ENCODE measurements at places on chromosomes 2 and 18.
A peak's percentile ranks its signal among the peaks of the same experiment; 100 is the strongest.

GRCh38 chr18:66694852-66695251 is 91.0 kb upstream of the CDH19 start:
- DNase-seq, result no peak

GRCh38 chr2:241801611-241802420 is 7.2 kb upstream of the NEU4 start:
- DNase-seq, result no peak

DNA sequence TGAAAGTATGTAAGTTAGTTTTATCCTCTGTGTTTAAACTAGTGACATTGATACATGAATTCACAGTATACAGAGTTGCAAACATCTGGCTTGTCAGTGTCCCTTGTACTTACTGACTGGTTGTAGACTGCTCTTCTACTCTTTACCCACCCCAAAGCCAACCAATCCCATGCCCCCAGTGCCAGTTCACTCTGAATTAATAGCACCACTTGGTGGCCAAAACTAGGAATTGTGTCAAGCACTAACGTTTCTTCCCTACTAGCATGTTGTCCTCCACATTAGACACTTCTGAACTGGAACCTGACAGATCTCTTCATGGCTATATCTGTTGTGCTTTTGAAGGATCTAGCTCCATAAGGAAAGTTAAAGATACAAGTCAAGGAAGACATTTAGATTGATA is 27.2 kb upstream of the OTX1 start:
- peak; percentile 66 for DNase-seq

DNA sequence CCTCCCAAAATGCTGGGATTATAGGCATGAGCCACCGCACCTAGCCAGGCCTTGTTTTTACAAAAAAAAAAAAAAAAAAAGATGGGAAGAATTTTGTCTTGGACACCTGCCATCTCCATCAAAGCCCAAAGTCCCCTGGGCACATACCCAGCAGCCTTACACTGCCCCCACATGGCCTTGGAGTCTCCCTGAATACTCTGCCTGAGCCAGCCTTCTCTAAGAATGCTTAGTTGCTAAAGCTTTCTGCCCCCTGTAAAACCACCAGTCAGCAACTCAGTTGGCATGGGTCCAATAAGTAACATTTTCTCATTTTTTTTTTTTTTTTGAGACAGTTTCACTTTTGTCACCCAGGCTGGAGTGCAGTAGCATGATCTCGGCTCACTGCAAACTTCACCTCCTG is 40.6 kb downstream of the SPC25 start:
- no peak for DNase-seq

- no peak for DNase-seq
These were observed 30.0 kb downstream of the GALNT1 start for GRCh38 chr18:35611518-35611917.

- DNase-seq, result no peak
These were observed 75.7 kb upstream of the HAAO start for GRCh38 chr2:42868096-42868495.

- DNase-seq, result no peak
These were observed 1.8 kb downstream of the PCGF1 start for GRCh38 chr2:74505448-74506246.

- no peak for DNase-seq
These were observed 72.7 kb upstream of the GLS start for GRCh38 chr2:190807886-190808285.

DNA sequence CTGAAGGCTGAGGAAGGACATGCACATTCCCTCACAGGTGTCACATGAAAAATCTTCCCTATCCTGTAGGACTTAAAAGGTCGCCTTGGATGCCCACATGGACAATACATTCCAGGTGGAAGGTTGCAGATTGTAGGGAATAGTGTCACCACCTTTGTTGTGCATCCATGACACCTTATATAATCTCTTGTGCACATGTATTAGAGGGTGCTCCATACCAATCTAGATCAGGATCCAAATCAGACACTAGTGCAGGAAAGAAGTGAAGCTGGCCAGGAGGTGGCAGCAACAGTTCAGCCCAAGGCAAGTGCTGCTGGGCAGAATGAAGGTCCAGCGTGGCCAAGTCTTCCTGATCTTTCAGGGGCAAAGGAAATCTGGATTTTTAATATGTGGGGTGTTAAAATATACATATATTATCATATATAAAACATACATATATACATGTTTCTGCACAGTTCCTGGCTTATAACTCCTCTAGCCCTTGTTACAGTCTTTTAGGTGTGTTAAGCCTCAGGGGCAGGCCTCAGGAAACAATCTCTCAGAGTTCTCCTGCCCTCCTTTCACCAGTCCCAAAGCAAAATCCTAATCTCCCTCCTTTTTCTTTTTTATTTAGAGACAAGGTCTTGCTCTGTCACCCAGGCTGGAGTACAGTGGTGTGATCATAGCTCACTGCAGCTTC is 16.6 kb downstream of the NIF3L1 start:
- DNase-seq, result peak; percentile 79

GRCh38 chr2:197089655-197090054 is 163.1 kb upstream of the PGAP1 start:
- no peak for DNase-seq

- DNase-seq, result no peak
These were observed 28.9 kb downstream of the OSBPL1A start for GRCh38 chr18:24368749-24369148.

DNA sequence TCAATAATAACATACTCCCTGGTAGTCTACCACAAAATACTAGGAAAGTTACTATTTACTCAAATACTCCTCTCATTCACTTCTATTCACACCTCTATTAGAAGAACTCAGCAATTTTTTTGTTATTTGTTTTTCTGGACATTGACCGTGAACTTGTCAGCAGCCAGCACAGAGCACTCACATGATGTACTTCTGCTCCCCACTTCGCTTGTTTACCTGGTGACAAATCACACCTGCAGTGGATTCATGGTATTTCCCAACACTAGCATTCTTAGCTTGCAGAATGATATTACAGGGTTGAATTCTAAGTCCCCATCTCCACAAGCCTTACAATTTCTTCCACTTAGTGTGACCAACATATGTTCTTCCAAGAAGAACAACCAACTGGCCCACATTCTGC is 238.2 kb downstream of the SATB2 start:
- DNase-seq, result no peak

DNA sequence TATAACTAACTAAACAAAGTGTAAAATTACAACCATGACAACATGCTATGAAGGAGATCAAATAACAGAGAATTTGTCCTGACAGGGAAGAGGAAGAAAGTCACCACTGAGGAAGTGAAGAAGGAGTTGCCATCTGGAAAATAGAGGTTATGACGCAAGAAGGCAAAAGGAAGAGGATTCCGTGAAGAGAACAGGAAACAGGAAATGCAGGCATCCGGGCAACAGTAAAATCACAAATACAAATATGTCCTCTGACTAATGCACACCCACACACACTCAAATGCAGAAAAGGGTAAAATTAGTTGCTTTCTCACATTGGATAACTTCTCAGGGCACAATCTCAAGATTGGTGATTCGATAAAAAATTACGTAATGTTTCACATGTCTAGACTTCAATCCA is 278.4 kb downstream of the TMX3 start:
- DNase-seq, result no peak

- DNase-seq, result no peak
These were observed 270.6 kb downstream of the CELF4 start for GRCh38 chr18:37294951-37295350.

- DNase-seq, result no peak
These were observed 207.0 kb upstream of the CCDC68 start for GRCh38 chr18:55166260-55166598.

DNA sequence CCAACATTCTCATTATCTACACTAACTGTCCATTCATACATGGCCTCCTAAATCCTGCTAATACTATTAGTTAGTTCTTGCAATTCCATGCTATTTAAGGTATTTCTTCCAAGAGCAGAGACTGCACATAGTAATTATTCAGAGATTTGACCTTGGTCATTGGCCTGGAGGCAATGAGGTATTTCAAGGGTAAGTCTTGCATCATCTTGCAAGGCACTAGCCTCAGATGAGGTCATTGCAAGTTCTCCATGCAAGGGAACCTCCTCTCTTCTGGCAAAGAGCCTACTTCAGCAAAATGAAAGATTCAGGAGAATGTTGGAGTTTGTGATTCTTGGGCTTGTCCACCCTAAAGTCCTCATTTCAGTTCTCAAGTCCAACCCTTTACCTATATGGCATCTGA is 48.5 kb upstream of the IKZF2 start:
- DNase-seq, result no peak

DNA sequence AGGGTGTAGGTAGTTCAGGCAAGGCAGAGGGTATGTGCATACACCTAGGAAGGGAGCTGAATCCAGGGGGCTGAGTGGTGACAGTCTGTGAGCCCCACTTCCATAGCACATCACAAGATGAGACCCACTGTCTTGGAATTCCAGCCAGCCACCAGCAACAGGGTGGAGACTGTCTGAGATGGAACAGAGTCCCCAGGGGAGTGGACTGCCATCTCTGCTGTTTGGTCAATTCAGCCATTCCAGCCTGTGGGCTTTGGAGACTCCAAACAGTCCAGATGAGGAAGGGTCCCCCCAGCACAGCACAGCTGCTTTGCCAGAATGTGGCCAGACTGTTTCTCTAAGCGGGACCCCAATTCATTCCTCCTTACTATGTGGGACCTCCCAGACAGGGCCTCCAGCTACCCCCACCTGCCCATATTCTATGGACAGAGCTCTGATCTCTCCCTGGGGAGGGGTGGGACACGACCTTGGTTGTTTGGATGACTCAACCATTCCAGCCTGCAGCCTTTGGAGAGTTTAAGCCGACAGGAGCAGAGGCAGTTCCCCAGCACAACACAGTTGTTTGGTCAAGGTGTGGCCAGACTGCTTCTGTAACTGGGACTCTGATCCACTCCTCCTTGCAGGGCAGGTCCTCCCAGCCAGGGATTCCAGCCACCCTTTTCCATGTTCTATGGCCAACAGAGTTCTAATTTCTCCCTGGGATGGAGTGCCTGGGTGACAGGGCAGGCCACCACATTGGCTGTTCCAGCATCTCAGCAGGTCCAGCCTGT is 178.0 kb downstream of the RND3 start:
- DNase-seq, result no peak

GRCh38 chr18:42442656-42443055 is 487.6 kb downstream of the PIK3C3 start:
- DNase-seq, result no peak

DNA sequence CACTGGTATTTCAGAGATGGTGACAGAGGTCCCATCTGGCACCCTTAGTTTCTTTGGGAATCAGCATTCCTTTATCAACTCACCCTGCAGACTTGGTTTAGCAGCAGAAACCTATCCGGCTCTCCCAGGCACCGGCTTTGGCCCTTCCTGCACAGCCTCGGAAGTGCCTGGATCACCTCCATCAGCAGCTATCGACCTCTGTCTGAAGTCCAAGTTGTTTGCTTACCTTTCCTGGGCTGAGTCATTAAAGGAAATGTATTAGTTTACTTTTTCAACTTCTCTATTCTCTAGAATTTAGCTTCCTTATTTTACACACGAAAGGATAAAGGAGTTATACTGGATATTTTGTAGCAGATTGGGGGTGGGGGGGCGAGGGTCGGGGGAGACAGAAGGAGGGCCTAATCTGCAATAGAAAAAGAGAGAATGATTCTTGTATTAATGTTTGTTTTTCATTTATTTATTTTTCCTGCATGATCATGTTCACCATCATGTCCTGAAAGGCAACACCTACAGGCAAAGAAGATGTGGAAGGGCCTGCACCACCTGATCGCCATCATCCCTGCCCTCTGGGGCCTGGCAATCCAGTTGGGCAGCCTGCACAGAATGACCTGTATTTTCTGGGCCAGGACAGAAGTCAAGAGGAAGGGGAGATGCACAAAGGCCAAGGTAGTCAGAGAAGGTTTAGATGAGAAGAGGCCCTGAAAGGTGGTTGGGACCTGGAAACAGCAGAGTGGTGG is 22.1 kb upstream of the MAT2A start:
- DNase-seq, result peak; percentile 60

- no peak for DNase-seq
These were observed 1.4 kb downstream of the ALPI start for GRCh38 chr2:232457121-232458011.

DNA sequence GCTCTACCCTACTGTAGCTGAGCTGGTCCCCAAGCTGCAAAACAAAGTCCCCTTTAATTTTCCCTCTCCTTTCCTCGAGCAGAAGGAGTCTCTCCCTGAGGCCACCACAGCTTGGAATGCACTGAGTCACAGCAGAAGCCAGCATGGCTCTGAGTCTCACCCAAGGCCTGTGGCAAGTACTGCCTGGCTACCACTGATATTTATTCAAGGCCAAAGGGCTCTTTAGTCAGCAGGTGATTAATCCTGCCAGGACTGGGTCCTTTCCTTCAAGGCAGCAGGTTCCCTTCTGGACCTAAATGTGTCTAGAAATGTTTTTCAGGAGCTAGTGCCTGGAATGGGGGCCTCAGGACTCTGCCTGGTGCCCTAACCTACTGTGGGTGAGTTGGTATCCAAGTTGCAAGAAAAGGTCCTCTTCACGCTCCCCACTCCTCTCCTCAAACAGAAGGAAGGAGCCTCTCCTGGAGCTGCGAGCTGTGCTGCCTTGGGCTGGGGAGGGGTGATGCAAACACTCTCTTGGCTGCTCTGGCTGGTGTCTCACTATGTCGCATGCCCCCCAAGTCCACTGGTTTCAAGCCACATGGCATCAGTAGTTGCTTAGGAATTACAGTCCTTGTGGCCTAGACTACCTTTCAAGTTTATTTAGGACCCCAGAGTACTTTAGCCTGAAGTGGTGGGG is 53.4 kb downstream of the CD28 start:
- no peak for DNase-seq

DNA sequence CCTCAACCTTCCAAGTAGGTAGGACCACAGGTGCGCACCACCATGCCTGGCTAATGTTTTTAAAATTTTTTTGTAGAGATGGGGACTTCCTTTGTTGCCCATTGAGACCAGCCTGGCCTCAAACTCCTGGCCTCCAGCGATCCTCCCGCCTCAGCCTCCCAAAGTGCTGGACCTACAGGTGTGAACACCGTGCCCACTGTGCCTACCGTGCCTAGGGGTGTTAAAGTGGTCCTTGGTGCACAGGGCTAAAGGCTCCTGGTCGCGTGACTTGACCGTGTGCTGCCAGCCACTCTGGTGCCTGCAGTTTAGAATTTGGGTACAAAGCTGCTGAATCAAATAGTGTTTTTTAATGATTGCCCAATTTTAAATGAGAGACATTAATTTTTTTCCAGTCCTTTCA is 51.0 kb upstream of the KCNG2 start:
- no peak for DNase-seq

GRCh38 chr18:47882641-47883040 is 47.8 kb downstream of the SMAD2 start:
- no peak for DNase-seq

GRCh38 chr2:26299471-26300101 is 46.4 kb upstream of the SELENOI start:
- DNase-seq, result peak; percentile 30

- no peak for DNase-seq
These were observed 28.9 kb downstream of the SPRED2 start for GRCh38 chr2:65403529-65403915.
